Stimulated activated CD4-positive, alpha-beta T cell treated with anti-CD3 and anti-CD28 coated beads, Interleukin-15, amount 100 ng/mL, for 1 hour (primary cell): ENCODE measurements at places on chromosomes 12 and 14.

GRCh38 chr12:68624933-68625332, 14.2 kb downstream of the RAP1B start:
- no peak for DNase-seq

DNA sequence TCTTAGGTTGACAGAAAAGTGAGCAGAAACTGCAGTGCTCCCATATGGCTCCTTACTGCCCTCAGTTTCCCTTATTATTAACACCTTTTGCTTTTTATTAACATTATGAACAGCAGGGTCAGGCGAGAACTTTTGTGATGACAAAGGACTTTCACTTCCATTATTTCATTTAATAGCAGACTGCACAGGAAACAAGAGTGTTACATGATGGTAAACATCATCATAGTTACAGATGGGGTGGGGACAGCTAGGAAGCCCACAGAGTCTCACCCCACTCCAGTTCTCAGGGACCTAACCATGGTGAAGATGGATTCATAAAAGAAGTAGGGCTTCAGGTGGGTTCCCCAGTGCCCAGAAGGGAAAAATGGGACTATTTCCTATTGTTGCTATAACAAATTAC, 110.1 kb upstream of the PELI2 start:
- DNase-seq, result no peak

GRCh38 chr12:77645966-77646598, 184.6 kb upstream of the NAV3 start:
- no peak for DNase-seq

DNA sequence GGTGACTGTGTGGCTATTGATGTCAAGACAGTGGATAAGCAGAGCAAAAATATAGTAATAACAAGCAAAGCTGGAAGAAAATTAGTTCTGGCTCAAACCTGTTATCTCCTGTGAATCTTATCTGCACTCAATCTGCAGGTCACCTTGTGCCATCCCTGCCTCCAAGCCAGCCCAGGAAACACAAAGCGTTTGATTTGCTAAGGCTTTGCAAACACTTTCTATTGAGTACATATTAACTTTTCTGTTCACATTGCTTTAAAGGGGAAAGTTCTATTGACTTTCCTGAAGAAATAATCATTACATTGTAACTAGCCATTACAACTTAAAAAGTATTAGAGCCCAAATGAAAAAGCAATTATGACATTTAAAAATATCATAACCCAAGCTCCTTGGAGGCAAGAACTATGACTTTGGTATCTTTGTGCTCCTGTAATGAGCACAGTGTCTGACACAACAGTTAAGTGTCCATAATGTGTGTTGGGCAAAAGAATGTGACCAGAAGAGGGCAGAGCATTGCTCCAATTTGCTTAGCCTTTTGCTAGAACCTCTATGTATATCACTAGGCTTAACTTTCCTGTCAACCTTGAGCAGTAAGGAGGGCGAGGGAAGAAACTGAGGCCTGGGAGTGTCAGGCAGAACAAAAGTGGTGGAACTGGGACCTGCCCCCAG, 24.7 kb downstream of the SERPINA3 start:
- DNase-seq, result no peak

- DNase-seq, result no peak
Measured at GRCh38 chr12:94710933-94711332, 60.6 kb upstream of the TMCC3 start.

DNA sequence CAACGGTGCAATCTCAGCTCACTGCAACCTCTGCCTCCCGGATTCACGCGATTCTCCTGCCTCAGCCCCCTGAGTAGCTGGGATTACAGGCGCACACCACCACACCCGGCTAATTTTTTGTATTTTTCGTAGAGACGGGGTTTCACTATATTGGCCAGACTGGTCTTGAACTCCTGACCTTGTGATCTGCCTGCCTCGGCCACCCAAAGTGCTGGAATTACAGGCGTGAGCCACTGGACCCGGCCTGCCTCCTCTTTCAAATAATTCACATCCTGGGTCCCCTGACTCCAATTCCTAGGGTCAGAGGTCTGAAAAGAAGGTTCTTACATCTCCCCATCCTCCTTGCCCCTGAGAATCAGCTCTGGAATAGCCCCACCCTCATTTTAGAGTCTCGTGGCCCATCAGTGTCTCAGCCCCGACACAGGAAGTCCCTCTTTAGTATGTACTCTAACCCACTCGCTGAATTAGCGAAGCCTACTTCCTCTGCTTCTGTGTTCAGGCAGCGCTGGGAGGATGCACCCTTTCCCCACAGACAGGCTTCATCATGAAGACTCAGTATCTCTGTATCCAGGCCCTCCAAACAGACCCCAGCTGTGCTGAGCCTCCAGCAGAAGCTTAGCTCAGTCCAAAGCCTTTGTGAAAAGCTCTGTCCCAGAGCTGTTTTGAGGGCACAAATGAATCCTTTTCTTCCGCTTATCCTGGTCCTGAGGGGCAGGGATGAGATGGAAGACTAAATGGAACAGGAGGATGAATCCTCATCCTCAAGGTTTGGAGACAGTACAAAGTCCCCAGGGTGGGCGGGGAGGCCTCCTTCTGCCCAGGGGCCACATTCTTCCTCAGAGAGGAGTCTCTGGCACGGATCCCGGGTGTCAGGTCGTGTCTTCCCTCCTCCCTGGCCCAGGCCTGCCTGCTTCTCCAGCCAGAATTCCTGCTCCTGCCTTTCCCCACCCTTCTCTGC, 3.5 kb downstream of the LPAR5 start:
- DNase-seq, result no peak

- DNase-seq, result no peak
Measured at GRCh38 chr14:102407258-102407657, 44.5 kb downstream of the TECPR2 start.

DNA sequence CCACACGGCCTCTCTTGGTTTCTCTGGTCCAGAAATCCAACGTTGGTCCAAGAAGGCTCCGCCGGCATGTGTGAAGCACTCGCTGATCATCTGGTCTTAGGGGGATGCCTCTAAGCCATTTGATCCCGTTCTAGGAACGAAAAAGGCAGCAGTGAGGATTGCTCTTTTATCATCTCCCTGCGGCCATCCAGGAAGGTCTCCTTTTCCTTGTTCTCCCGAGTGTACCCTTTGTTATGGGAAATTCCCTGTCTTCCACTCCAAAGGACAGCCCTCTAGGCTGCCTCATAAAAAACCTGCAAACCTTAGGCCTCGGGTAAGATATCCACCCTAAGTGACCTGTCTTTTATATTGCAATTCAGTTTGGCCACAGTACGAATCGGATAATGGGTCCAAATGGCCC, 85.8 kb downstream of the TMTC3 start:
- no peak for DNase-seq

DNA sequence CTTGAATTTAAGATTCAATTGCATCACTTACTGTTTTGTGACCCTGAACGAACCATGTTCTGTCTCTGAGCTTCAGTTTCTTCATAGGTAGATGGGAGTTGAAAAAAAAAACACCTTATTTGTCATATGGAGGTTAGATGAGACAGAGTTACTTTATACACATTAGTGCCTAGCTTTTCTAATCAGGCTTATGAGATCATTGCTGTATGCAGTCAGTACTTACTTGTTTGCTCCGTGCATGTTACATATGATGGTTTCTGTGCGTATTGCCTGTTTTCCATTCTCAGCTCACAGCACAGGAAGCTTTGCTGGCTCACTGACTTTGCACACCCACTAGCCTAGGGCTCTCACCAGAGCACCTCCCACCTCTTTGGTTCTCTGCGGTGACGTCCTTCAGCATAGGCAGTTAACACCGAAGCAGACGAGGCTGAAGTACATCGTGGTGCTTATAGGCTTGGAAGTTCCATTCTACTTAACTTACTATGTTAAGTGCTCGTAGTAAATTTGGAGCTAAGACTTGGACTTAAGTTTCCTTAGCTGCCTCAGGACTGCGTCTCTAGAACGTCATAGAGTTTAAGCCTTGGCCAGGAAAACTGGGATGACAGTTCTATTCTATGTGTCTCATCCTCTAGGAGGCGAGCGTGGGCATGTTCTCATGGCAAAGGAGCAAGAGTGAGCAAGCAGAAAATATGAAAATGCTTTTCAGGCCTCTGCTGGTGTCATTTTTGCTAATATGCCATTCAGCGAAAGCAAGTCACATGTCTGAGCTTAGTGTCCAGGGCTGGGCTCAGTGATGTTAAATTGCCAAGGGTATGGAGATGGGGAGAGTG, 57.3 kb downstream of the NRXN3 start:
- DNase-seq, result no peak

GRCh38 chr14:53855127-53855526, 101.5 kb downstream of the BMP4 start:
- DNase-seq, result no peak

GRCh38 chr12:109099431-109100020, 2.1 kb downstream of the UNG start:
- no peak for DNase-seq

DNA sequence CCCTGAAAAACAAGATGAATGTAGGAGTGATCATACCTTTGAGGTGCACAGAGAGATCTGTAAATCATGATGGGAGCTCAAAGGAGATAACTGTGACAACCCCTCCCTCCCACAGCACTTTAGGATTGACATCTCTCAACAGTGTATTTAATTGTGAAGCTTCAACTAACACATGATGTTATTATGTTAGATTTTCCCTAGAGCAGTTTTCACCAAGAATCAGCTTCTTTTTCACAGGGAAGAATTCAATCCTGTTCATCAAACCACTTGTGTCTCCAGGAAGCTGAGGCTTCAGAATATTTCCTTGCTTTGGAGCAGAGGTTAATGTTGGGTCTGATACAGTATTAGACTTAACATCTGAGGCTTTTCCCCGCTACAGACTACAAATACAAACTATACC, 11.8 kb downstream of the RPS6KA5 start:
- DNase-seq, result no peak

DNA sequence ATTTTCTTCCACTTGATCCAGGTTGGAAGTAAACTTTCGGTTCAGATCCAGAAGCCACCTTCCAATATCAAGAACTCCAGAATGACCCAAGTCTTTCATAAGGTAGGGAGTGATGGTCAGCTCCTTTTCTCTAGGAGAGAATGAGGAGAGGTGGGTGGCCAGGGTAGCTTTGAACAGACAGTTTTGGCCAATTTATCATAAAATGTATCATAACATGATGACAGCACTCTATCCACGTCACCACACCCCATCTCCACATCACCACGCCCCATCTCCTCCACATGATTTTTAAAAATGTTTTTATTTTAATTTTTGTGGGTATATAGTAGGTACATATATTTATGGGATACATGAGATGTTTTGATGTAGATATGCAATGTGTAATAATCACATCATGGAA, 26.9 kb downstream of the DYRK4 start:
- no peak for DNase-seq

DNA sequence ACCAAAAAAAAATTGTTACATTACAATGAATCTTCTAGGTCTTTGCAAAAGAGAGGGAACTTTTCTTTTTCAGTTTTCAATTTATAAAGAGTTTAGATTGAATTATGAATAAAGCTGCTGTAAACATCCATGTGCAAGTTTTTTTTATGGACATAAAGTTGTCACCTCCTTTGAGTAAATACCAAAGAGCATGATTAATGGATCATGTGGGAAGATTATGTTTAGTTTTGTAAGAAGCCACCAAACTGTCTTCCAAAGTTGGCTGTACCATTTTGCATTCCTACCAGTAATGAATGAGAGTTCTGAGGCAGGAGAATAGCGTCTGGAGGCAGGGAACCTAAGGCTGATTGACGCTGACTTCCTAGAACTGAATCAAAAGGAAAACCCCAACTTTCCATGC, 30.2 kb downstream of the LEMD3 start:
- no peak for DNase-seq

DNA sequence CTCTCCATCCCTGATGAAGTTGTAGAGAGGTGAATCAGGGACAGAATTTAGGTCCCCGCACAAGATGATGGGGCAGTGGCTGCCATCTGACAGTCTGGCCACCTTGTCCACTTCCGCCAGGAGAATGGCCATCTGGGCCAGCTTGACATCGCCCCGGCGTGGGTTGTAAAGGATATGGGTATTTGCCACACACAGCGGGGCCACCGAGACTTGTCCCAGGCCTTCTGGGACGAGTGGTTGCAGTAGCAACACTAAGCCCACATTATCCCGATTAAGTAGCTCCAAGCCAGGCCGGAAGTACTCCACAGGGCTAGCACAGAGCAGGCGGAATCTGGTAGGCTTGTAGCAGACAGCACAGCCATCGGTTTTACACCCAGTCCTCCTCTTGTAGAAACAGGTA, 6.2 kb downstream of the ANGEL1 start:
- no peak for DNase-seq

DNA sequence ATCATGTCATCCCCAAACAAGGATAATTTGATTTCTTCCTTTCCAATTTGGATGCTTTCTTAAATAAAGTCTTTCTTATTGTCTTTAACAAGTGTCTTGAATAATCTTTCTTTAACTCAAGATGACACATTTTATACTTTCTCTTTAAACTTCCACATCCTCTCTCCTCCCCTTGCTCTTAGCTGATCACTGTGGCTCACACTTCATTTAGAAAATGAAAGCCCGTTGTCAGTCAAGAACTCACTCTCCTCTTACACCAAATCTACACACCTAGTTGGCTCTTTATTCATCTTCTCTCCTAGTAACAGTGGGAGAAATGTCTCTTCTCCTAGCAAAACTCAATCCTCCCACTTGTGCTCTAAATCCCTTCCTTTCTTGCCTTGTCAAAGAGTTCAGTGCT, 10.4 kb upstream of the RMST start:
- DNase-seq, result no peak
